ENCODE measurements at places on chromosomes 6 and 20.

DNA sequence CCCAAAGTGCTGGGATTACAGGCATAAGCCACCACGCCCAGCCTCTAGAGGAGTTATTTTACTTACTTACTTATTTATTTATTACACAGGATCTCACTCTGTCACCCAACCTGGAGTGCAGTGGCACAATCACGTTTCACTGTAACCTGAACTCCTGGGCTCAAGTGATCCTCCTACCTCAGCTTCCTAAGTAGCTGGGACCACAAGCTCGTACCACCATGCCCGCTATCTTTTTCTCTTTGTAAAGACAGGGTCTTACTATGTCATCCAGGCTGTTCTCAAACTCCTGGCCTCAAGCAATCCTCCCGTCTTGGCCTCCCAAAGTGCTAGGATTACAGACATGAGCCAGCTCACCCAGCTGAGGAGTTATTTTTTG is 1.6 kb upstream of the TRIB3 start:
- DNase-seq = no peak

DNA sequence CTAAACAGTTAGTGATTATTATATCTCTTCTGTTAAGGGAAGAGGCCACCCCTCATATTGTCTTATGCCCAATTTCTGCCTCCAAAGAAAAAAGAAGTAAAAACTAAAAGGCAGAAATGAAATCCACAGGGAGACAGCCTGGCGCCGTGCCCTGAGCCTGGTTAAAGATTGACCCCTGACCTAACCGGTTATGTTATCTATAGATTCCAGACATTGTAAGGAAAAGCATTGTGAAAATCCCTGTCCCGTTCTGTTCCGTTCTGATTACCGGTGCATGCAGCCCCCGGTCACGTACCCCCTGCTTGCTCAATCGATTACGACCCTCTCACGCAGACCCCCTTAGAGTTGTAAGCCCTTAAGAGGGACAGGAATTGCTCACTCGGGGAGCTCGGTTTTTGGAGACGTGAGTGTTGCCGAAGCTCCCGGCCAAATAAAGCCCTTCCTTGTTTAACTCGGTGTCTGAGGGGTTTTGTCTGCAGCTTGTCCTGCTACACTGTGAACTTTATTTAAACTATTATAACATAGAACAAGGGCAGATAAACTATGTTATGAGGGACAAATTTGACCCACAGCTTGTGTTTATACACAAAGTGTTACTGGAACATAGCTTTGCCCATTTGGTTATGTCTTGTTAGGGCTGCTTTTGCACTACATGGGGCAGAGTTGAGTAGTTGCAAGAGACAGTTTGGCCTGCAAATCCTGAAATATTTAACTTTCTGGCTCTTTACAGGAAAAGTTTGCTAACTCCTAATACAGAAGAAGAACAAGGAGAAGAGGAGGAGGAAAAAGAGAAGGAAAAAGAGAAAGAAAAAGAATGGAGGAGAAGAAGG is 49.6 kb downstream of the CD24 start:
- no peak for DNase-seq

GRCh38 chr20:58629215-58629580 is 21.9 kb upstream of the STX16 start:
- DNase-seq = no peak

GRCh38 chr6:43974643-43975230 is 152.5 kb downstream of the MRPL14 start:
- no peak for DNase-seq

DNA sequence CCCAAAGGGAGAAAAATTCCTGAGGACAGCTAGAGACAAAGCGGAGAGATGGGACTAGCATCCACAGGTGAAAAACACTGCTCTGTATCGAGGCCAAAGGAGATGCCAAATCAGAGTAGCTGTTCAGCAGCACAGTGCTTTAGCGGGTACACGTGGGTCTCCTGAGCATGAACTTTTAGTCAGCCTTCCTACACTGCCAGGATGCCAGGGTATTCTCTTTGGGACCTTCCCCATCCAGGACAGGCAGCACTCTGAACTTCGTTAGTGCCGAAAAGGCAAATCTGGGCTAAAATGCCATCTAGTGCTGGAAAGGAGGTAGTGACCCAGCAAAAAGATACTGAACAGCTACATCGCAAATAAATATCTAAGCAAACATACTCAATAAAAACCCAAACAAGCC is 64.9 kb downstream of the C6orf58 start:
- DNase-seq = no peak

- peak; percentile 0 for DNase-seq
Measured at GRCh38 chr6:162538643-162539064, 188.9 kb downstream of the PRKN start.

- DNase-seq = no peak
Measured at GRCh38 chr20:40978761-40979160, 49.9 kb upstream of the TOP1 start.
